ENCODE measurements at places on chromosomes 16 and 17. TPM values are rescaled to one million over a fixed set of nuclear protein-coding genes. Genes with fewer than 3 reads are reported as not detected.

- DNase-seq, result no peak
These were observed 23.7 kb downstream of the PPL start for GRCh38 chr16:4913130-4913773.

GPR142 gene
- total RNA-seq, result not detected

GRCh38 chr17:68780596-68780995, 174.6 kb downstream of the ABCA8 start:
- DNase-seq, result no peak

DNA sequence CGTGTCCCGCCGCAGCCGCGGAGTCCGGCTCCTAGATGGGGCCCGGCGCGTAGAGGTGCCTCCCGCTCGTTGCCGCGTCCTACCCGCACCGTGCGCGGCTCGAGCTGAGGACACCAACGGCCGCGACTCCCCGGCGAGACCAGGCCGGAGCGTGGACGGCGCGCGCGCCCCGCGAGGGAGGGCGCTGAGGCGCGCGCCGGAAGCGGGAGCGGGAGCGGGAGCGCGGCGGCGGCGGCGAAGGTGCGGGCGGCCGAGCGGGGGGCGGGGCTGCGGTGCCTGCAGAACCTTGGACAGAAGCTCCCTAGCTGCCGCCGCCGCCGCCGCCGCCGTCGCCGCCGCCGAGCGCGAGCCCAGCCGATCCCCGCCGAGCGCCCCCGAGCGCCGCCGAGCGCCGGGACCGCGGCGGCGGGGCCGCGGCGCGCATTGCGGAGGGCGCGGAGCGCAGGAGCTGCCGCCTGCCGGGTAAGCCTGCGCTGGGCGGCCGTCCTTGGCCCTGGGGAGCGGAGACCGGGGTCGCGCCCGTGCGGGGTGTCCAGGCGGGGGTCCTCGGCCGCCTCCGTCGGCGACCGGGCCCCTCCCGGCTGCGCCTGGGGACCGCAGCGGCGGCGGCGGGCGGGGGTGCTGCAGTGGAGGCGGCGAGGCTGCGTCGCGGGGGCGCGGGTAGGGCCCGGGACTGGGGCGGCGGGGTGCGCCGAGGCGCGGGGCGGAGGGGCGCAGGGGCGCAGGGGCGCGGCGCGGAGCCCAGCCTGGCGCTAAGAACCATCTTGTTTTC, at the start of gene CDK5R1:
Gene CDK5R1 (plus strand): TSS at position 293 of the 772 bp plus-strand sequence. CDS start 628 bp downstream, outside the sequence.
- peak; percentile 76 for DNase-seq

GRCh38 chr16:57395026-57395425, 9.5 kb upstream of the CCL17 start:
- no peak for DNase-seq

KCNH6 gene
- not detected for total RNA-seq

DNA sequence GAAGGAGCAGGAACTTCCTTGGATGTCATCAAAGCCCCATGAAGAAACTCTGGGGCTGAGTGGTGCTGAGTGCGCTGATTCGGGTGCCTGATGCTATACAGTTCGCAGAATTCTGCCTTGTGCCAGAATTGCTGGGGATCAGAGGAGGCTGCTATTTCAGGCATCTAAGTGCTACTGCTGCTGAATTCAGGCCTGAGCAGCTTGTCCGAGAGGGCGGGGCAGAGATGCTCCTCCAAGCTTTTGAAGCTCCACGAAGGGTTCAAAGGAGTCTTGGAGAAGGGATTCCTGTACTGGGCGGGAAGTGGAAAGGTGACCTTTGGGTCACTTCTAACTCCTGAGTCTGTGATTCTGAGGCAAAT, 227.8 kb downstream of the CCDC182 start:
- DNase-seq, result no peak

GRCh38 chr16:85935974-85936760, 37.2 kb downstream of the IRF8 start:
- peak; percentile 66 for DNase-seq

- DNase-seq, result no peak
These were observed 306.1 kb upstream of the KIF2B start for GRCh38 chr17:53516636-53517035.

- DNase-seq, result no peak
These were observed at the start of gene CLDN9 for GRCh38 chr16:3012828-3013420. Gene CLDN9, plus strand, starts transcription at chr16:3012923. Its CDS starts 440 bp downstream, at chr16:3013363.

DNA sequence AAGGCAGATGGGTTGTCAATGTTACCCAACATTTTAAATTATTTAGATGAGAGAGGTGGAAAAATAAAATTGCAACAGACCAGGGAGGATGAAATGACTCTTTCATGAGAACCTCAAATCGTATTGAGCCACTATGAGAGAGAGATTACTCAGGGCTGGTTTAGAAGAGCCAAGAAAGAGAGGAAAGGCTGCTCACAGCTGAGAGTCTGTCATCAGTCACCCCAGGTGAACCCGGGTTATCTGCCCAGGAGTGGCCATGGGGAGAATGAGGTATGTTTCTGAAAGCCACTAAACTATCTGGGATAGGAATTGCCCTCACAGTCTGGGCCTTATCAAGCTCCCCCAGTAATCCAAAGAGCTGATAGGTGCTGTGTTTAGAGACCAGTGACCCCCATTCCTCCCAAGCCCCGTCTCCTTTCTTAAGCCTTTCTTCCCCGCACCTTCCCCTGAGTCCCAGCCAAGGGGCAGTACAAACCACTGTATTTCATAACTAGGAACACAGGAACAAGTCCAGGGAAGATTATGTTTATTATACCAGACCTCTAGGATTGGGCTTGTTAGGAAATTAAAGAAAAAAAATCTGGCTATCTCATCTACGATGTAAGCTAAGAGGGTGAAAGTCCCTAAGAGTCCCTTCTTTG, 158.9 kb upstream of the NOL11 start:
- no peak for DNase-seq

GRCh38 chr17:80565343-80566053, 20.9 kb downstream of the RPTOR start:
- no peak for DNase-seq

ARL17B gene
- 43.3 TPM for total RNA-seq

ASIC2 gene
- total RNA-seq, result not detected

- DNase-seq, result no peak
These were observed 1.5 kb downstream of the SPNS2 start for GRCh38 chr17:4500191-4500571.

GRCh38 chr17:42617956-42618431, 8.5 kb downstream of the TUBG1 start:
- no peak for DNase-seq

DNA sequence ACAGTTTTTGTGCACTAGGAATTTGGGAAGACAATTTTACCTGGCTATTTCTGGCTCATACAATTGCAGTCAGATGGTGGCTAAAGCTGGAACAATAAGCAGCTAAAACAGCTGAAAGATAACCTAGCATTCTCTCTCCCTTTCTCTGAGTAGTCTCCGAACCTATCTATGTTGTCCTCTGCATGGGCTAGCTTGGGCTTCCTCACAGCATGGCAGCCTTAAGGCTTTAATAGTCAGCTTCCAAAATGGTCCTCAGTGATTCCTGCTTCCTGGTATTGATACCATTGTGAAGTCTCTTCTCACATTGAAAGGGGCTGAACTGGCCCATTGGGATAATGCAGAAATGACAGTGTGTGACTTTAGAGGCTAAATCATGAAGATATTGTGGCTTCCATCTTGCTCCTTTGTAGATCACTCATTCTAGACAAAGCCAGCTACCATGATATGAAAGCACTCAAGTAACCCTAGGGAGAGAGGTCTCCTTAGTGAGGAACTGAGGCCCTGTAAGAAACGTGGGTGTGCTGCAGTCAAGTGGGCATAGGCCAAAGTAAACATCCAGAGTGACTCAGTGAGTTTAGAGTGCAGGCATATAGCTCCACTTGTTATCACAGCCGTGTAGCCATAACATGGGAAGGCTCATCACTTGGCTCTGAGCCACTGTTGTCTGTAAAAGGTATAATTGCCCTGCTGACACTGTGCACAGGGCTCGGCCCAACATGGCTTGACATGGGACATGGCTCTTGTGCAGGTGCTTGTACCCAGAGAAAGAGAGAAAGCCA, 5.5 kb upstream of the VKORC1 start:
- no peak for DNase-seq

KRTAP2-2 gene
- not detected for total RNA-seq

- no peak for DNase-seq
These were observed 590 bp downstream of the ITGAX start for GRCh38 chr16:31355431-31356100.

Measured in activated B cell treated with CpG ODN at 0.5 μM for 24 hours (primary cell).